ENCODE measurements at places on chromosomes 4 and X.

GRCh38 chr4:71501992-71502391 is 163.2 kb downstream of the SLC4A4 start:
- DNase-seq = no peak

GRCh38 chr4:57110640-57111511 is 691 bp upstream of the IGFBP7 start:
- DNase-seq = no peak

- no peak for DNase-seq
These were observed 1148.5 kb upstream of the DIAPH2 start for GRCh38 chrX:95536111-95536510.

DNA sequence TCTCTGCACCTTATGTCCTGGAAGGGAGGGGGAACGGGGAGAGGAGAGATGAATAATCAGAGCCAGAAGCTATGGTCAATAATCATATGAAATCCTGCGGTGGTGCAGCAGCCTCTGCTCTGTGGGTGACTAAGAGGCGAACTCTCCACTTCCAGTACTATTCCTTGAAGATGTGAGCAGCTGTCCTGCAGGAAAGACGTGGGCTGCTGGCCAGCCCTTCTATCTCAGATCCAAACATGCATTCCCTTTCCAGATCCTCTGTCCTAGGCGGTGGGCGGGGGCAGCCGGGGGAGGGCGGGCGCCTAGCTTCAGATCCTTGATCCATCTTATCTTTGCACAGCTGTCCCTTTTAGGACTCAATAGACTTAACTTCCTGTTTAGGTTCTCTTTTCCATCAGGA is 34.5 kb downstream of the SPINK2 start:
- no peak for DNase-seq

- DNase-seq = no peak
These were observed 202.2 kb downstream of the TRIML1 start for GRCh38 chr4:188341428-188341827.

DNA sequence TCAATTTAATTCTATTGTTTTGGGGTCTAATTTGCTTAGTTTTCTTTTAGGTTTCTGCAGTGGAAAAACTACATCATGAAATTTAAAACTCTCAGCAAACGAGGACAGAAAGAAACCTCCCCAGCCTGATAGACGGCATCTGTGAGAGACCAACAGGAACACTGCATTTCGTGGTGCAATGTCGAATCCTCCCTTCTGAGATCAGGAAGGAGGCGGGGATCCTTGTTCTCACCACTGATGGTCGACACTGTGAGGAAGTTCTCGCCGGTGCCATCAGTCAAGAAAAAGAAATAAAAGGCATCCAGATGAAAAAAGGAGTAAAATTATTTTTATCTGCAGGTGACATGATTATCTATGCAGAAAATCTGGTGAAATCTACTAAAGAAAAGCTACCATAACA is 16.5 kb downstream of the GAK start:
- no peak for DNase-seq

- DNase-seq = no peak
These were observed 253.9 kb downstream of the IL15 start for GRCh38 chr4:141890279-141890678.

- no peak for DNase-seq
These were observed at the start of gene EVC for GRCh38 chr4:5710961-5711478. Gene EVC (plus strand): TSS chr4:5711201. CDS start chr4:5711381, 180 bp downstream.

DNA sequence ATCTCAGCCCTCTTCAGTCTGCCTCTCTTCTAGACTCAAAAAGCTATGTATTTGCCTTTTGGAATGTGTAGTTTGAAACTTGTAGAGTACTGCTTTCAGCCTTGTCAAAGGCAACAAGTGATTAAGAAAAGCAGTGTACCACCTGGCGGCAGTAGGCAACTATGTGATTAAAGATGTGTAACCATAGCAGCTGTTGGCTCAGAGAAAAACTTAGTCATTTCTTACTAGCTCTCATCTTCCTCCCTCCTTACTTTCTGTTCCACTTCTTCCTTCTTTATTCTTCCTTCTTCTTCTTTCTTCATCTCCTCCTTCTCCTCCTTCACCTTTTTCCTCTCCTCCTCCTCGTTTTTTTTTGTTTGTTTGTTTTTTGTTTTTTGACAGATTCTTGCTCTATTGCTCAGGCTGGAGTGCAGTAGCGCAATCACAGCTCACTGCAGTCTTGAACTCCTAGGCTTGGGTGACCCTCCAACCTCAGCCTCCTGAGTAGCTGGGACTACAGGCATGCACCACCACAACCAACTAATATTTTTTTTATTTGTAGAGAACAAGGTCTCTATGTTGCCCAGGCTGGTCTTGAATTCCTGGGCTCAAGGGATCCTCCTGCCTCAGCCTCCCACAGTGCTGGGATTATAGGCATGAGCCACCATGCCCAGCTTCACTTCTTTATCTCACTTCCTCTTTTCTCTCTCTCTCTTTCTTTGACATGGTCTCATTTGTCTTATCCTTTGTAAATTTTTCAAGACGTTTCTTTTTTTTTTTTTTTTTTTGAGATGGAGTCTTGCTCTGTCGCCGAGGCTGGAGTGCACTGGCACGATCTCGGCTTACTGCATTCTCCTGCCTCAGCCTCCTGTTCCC is 32.6 kb downstream of the ABHD18 start:
- no peak for DNase-seq

- DNase-seq = no peak
These were observed 148.1 kb downstream of the PPARGC1A start for GRCh38 chr4:23741681-23742191.

GRCh38 chrX:525134-525533 is 105.5 kb upstream of the SHOX start:
- no peak for DNase-seq

GRCh38 chr4:16663732-16664131 is 234.7 kb downstream of the LDB2 start:
- no peak for DNase-seq

- no peak for DNase-seq
These were observed 19.1 kb upstream of the MECP2 start for GRCh38 chrX:154116426-154117211.

- no peak for DNase-seq
These were observed 211.1 kb downstream of the GUCY2F start for GRCh38 chrX:109270580-109271484.

DNA sequence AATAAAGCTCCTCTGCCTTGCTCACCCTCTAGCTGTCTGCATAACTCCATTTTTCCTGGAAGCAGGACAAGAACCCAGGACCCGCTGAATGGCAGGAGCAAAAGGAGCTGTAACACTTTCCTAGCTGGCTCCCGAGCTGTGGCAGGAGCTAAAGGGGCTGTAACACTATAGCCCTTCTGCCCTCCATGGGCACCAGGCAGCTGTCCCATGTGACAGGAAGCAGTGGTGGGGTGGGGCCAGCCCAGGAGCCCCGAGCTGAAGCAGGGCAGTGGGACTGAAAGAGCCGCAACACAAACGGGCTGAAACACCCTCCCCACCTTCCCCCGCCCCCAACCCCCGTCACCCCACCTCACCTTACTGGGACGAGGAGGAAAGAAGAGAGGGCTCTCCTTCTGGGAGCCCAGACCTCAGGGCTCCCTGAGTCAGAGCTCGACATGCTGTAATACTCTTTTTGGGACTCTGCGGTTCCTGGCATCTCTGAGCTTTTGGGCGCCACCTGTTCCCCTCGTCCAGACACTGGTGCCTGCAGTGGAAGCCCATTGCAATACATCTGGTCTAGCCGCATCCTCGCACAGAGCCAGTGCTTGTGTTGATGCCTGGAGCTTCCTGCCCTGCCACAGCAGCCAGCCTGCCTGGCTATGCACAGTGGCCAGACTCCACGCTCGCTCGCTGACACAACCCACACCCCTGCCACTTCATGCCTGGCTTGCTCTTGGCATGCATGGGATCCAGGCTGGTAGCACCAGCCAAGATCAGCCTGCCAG is 39.4 kb downstream of the PPM1K start:
- DNase-seq = no peak

DNA sequence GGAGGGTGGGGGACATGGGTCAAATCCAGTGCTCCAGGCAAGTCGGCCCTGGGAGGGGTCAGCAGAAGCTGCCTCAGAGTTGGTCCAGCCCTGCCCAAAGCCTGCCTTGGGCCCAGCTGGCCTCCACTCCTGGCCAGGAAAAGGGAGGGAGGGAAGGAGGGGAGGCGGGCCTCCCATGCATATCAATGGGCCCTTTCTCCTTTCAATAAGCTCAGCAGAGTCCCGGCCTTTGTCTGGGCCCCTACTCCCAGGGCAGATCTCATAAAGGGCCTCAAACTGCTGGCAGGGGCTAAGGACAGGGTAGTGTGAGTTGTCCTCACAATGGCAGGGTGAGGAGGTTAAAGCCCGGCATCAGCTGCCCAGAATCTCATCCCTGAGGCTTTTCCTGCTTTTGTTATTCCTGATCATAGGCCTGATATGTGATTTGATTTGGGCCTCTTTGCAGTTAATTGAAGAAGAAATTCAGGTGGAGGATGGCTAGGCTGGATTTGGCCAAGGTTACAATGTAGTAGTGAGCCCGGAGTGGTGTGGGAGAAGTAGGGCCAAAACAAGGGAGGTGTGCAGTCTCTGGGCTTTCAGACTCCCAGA is 121.1 kb upstream of the ATP6AP2 start:
- no peak for DNase-seq

DNA sequence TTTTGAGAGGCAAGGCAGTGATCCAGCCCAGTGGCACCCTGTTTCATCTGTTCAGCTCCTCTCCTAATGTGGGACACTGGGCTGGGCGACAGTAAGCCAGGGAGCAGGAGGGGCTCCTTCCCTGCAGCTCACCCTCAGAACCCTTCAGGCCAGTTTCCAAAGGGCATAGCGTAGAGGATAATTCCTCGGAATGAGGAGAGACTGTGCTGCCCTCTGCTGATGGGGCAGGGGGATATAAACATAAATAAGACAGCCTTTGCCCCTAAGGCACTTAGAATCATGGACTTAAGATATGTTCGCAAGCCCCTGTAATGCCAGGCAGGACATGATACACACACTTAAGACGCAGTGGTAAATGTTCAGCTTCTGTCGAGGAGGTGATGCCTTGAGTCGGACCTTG is 27.9 kb upstream of the ZNF185 start:
- no peak for DNase-seq
